ENCODE measurements at places on chromosomes 5 and 9.

- DNase-seq: no peak
Observed at GRCh38 chr9:105093685-105094084, 150.8 kb upstream of the SLC44A1 start.

- no peak for DNase-seq
Observed at GRCh38 chr5:125214080-125214479, 467.6 kb upstream of the ZNF608 start.

DNA sequence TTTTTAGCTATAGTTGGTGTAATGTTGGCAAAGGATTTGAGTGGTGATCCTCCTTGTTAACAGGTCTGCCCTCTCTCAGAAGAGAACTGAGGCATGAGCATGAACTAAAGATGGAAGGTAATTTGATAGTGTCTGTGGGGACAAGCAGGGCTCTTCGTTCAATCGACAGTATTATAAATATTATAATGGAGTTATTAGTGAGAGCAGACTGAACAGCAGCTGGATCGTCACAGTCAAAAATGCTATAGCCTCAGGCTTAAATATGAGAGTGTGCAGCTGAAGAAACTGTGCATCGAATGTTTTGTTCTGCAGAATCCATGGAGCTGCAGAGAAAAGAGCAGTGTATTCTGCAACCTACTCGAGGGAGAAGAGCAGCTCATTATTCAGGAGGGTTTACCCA, 757.3 kb downstream of the DNAH5 start:
- no peak for DNase-seq

- DNase-seq: no peak
Observed at GRCh38 chr9:68705531-68706362, 707 bp downstream of the PIP5K1B start.

DNA sequence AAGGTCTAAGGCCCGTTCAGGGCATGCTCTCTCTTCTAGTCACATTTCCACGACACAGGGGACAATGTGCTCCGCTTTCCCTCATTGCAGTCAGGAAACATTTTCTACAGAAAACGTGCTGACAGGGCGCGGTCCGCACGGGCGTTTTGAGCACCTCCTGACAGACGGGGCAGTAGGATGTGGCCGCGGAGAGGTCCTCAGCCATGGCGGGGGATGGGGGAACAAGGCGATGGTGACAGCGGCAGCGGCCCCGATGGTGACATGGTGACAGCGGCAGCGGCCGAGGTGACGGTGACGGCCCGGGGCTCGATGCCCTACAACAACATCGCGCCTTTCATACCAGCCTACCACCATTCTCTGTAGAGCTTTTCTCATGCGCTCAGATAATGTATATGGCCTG, 4.1 kb downstream of the PLPP1 start:
- no peak for DNase-seq

DNA sequence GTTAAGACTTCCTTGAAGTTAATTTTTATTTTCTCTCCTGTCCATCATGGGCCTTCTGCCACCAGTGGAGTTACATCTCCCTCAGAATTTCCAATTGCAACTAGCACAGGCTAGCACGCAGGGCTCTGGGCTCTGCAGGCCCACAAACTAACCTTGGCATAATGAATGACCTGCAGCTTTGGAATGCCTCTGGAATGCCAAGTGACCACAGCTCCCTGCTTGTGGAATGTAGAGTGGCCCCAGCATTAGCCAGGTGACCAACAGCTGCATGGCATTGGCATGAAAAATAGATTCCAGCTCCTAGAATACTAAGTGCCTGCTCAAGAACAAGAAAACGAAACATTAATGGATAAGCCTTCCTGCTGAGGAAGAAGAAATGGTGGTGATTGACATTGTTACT, 726.1 kb downstream of the BRINP1 start:
- no peak for DNase-seq

- DNase-seq: no peak
Observed at GRCh38 chr9:79152306-79152705, 419.5 kb upstream of the TLE4 start.
